ENCODE measurements at places on chromosomes 1 and 21.

- no peak for DNase-seq
Measured at GRCh38 chr1:112687785-112688496, 13.5 kb downstream of the MOV10 start.

DNA sequence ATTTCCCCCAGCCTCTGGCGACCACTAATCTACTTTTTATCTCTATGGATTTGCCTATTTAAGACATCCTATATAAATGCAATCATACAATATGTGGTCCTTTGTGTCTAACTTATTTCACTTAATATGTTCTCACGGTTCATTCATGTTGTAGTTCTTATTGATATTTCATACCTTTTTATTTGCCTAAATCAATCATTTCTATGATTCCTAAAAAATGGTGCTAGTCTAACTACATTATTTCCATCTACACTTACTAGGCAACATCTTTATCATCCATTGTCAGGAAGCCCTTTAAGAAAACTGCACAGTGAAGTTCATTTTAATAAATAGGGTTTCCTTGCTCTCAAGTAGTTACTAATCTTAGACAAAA is 380 bp upstream of the FBXO28 start:
- DNase-seq = no peak

DNA sequence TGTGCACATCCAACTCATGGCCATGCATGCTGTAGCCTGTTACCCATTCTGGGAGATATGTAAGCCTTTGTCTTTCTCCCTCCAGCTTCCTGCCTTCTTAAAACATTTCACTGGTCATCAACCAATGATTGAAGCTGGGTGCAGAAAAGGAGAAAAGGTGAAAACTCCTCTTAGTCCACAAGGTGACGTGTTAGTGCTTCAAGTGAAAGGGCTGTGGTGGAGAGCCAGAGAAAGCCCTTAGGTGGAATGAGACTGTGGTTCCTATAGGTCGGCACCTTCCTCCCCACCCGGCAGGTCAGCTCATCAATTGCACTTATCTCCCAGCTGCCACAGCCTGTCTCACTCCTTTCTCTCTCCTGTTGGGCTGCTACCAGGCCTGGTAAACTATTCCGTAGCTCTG is 30.4 kb downstream of the ERG start:
- DNase-seq = no peak

DNA sequence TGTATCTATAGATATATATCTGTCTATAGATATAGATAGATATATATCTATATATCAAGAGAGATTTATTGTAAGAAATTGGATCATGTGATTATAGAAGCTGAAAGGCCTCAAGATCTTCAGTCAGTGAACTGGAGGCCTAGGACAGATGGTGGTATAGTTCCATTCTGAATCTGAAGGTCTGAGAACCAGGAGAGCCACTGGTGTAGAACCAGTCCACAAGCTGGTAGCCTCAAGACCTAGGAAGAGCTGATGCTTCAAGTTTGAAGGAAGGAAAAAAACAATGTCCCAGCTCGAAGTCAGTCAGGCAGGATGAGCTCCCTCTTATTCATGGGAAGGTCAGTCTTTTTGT is 213.2 kb upstream of the JUN start:
- no peak for DNase-seq

DNA sequence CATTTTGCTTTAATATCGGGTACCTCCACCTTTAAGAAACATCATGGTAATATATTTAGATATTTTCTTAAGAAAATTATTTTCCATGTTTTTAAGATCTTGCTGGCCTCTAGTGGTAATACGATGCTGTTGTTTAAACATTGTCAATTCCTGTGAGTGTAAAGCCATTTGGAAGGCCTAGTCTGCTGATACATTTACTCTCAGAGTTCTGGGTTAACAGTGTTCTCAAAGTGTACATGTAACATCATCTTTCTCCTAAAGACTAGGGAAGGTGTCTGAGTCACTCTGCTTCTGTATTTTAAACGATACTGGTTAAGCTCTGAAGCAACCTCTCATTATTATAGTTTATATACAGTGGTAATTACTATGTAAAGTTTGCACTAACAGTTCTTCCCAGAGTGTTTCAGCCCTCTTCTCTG is 189.1 kb downstream of the RASAL2 start:
- no peak for DNase-seq

DNA sequence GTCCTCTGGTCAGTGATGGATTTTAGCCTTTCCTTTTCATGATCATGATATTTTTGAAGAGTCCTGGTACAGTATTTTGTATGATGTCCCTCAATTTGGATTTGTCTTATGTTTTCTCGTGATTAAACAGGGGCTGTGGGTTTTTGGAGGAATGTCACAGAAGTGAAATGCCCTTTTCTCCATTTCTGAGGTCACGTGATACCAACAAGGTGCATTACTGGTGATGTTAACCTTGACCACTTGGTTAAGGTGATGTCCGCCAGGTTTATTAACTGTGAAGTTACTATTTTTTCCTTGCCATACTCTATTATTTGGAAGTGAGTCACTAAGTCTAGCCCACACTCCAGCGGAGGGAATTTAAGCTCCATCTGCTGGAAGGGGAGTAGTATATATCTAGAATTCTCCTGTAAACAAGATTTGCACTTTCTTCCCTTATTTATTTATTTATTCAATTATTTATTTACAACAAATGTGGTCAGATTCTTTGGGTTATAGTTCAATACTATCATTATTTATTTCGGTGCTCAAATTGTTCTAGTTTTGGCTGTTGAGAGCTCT is 123.4 kb downstream of the HIVEP3 start:
- no peak for DNase-seq

GRCh38 chr1:150017206-150017750 is 6.8 kb upstream of the OTUD7B start:
- DNase-seq = no peak

GRCh38 chr1:93681101-93681988 is at the start of gene BCAR3:
Gene BCAR3, minus strand, starts transcription at chr1:93681837. Its CDS starts 6,907 bp downstream, at chr1:93674930.
- no peak for DNase-seq
